ENCODE measurements at places on chromosomes 1 and 21. TPM values are rescaled to one million over a fixed set of nuclear protein-coding genes. Genes with fewer than 3 reads are reported as not detected.

- no peak for ATAC-seq
Observed at GRCh38 chr1:198892065-198892464, 253.2 kb downstream of the PTPRC start.

- ATAC-seq = no peak
Observed at GRCh38 chr1:176379626-176380339, 83.2 kb upstream of the PAPPA2 start.

- no peak for ATAC-seq
Observed at GRCh38 chr1:73860421-73860950, 337.5 kb downstream of the LRRIQ3 start.

DNA sequence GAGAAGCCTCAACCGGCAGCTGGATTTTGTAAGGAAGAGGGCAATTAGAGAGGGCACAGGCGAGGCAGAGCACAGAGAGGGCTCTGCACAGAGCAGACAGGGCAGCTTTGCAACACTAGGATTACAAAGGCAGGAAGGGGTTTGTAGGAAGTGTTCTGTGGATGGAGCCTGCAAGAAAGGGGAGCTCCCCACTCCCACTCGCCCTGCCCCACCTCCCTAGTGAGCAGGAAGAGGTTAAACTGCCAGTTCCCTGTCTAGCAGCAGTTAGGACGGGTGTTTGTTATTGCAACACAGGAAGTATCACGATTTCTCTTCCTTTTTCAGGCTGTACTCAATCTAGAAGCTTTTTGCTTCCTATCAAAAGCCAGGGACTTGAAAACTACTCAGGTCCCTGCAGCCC lies 63.3 kb upstream of the LRRC8D start:
- peak; percentile 50 for ATAC-seq

Gene SYT2
- total RNA-seq = 0.59 TPM

Gene PDE9A
- 23.5 TPM for total RNA-seq

DNA sequence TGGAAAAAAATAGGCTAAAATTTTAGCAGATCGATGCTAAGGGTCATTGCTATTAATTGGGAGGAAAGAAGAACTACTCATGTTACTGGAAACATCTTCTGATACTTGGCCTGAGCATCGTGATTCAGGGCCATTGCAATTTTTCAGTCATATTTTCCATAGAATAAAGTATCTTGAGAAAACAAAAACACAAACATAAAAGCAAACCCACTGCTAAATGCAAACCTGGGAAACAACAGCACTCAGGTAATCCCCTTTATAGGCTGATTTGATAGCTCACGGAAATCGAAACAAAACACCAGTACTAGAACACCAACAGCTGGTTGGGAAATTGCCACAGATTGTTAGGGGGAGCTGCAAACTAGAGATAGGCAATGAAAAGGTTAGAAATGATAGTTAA lies 172.9 kb upstream of the ESRRG start:
- no peak for ATAC-seq

Gene CSMD2
- 0.22 TPM for total RNA-seq

DNA sequence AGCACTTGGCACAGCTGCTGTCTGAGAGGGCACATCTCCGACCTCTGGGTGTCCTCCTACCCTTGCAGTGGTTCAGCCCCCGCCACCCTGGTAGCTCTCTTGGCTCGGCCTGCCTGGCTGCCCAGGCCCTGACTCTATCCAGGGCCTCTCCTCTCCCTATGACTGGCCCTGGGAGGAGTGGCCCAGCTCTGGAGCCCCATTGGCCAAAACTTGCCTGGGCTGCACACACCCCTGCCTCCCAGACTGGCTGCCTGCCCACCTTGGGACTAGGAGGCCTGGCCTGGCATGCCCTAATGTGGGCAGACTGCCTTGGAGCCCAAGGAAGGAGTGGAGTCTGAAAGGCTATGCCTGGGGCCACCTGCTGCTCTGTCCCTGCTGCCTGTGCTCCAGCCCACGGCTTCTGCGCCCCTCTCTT lies 33.6 kb downstream of the ACOT11 start:
- peak; percentile 97 for ATAC-seq

Gene PRAMEF20
- not detected for total RNA-seq

- no peak for ATAC-seq
Observed at GRCh38 chr1:71780681-71781080, 501.7 kb downstream of the NEGR1 start.

Gene TNFAIP8L2
- 7.2 TPM for total RNA-seq

Gene SLC35D1
- 7.7 TPM for total RNA-seq

Gene CRP
- not detected for total RNA-seq

Gene PIGC
- total RNA-seq = 23.3 TPM

- ATAC-seq = no peak
Observed at GRCh38 chr1:230212405-230212936, 145.4 kb downstream of the GALNT2 start.

Gene HAO2
- total RNA-seq = not detected

GRCh38 chr1:7097938-7098592 lies 312.8 kb downstream of the CAMTA1 start:
- no peak for ATAC-seq

DNA sequence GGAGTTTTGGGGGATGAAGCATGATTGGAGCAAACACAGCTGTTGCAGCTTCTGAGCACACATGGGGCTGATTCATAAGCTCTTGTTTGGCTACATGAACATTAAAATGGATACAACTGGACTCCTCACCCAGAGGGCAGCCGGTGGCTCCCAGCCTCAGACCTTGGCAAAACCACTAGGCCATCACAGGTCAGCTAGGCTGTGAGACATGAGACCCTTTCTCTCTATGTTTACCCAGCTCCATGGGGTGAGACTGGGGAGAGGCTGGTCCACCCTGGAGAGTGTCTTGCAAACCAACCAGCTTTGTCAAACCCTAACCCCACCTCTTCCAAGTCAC lies 388.7 kb downstream of the PTPRU start:
- ATAC-seq = no peak

GRCh38 chr1:180486092-180486491 lies 16.3 kb downstream of the ACBD6 start:
- no peak for ATAC-seq

GRCh38 chr1:20069874-20070273 lies at the start of gene PLA2G5:
PLA2G5 (plus strand) TSS chr1:20070194; CDS start chr1:20084831, 14,637 bp downstream.
- peak; percentile 88 for ATAC-seq

- ATAC-seq = no peak
Observed at GRCh38 chr1:234858722-234859121, 248.7 kb upstream of the IRF2BP2 start.

DNA sequence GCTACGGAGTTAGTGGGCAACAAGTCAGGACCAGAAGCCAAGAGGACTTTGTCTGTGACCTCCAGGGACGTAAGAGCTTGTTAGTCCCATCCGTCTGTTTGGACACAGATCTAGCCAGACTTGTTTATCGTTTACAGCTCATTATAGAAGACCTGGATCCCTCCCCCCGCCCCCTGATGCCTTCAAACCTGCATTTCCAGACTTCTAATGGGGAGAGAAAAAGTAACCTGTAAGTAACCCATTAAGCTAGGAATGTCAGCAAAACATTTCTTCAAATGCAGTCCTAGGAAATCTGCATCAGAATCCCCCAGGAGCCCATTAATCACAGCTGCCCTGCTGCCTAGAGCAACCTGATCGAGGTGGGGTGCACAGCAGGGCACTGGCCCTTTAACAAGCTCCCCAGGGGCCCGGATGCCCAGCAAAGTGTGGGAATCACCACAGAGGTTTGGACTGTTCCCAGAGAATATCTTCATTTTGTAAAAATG lies 1.4 kb upstream of the MAD2L2 start:
- ATAC-seq = no peak

Gene PRR9
- total RNA-seq = not detected

DNA sequence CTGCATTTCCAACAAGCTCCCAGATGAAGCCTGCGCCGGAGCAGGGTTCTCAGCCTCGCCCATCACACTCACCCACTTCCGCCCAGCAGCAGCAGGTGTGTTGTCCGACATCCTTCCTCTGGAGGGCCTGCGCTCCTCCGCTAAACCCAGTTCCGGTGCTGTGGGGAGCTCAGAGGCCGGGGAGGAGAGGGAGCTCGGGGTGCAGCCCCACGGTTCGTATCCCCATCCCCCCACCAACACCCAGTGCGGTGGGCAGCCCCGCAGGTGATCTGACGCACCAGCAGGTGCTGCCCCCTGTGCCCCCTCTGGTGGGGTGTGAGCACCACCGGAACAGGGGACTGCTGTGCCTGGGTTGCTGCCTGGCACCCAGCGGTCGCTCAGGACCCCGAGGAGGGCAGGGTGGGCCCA lies 3.4 kb upstream of the PEX10 start:
- no peak for ATAC-seq

GRCh38 chr1:53025034-53025768 lies 36.8 kb upstream of the PODN start:
- peak; percentile 93 for ATAC-seq

DNA sequence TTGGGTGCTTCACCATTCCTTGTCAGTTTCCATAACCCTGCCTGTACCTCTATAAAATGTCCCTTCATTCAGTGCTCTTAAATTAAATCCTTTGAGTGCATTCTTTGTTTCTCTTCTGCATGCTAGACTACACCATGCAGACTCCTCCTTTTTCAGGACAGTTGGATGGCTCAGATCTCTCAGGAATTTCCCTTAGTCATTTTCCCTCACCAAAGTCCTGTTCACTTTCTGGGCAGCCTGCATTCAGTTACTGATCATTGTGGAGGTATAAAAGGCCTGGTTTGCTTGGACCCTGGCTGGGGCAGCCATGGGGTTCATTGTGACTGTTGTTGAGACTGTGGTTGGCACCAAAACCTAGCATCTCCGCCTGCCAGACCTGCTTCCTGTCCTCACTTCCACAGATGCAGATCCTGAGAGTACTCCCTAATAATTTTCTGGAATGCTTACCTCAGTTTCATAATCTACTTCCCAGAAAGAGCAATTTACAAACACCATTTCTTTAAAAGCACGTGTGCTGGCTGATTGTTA lies 88.4 kb downstream of the PDE4B start:
- no peak for ATAC-seq

GRCh38 chr21:35343046-35343819 lies 294.1 kb upstream of the RUNX1 start:
- ATAC-seq = no peak

- no peak for ATAC-seq
Observed at GRCh38 chr1:113787663-113788062, 24.6 kb downstream of the RSBN1 start.

Gene CLEC20A
- not detected for total RNA-seq

- ATAC-seq = no peak
Observed at GRCh38 chr1:197919346-197920066, 2.3 kb downstream of the LHX9 start.

DNA sequence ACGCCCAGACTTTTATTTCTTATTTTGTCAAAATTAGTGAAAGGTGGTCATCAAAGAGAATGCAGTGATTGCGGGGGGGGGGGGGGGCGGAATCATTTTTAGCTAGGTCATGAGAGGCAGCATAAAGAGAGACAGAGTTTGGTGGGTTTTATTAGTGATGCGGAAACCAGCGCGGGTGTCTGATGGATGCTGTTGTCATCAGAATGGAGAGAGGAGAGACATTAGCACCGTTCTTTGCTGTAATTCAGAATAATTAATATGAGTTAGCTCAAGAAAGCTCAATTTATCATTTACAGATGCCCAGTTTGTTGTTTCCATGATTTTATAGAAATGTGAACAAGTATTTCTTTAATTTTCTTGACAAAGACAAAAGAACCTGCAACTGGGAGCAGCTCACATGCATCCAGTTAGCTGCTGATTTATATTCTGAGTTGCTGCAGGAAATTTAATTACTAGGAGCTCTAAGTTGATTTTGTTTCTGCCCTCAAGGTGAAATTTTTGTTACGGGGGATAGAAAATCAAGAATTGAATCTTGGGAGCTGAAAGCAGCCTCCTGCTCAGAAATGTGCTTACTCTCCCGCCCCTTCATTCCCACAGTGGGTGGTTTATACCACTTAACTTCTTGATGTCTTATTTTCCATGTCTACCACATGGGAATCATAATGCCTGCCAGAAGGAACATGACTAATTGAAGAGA lies 133.4 kb upstream of the MAP1LC3C start:
- no peak for ATAC-seq

Gene SELE
- not detected for total RNA-seq

DNA sequence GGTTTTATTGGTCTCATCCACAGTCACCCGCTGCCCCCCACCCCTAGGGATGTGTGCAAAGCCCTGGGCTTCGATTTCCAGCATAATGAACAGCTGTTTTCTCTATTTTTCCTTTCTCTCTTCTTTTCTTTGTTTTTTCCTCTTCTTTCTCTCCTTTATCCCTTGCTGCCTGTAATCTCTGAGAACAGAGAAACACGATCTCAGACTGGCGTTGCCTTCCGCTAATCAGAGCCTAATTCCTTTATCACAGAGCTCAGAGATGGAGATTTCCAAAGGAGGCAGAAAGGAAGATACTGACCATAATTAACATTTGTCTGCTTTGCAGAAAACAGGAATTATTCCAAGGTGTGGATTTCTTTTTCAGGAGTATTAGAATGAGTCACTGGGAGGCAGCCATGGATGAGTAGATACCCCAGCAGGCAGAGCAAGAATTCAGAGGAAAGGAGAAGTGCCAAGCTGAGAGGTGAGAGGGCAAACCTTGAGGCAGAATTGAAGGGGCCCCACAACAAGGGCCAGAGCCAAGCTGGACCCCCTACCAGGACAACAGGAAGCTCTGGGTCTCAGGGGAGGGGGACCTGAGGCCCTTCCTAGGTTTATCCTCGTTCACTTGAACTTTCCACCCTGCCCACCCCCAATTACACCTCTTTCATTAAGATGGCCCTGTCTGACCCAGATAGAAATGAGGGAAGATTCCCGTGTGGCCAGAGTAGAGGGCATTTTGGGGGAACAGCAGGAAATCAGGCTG lies 33.3 kb downstream of the MATN1 start:
- ATAC-seq = no peak

Gene AHDC1
- 21.8 TPM for total RNA-seq

Gene LYPD8
- not detected for total RNA-seq

Gene RBBP5
- total RNA-seq = 14.7 TPM

Gene TBX15
- total RNA-seq = 0.66 TPM

Gene CCDC181
- 2.6 TPM for total RNA-seq

- no peak for ATAC-seq
Observed at GRCh38 chr21:14706712-14707510, 160.8 kb upstream of the SAMSN1 start.

- ATAC-seq = no peak
Observed at GRCh38 chr1:217968085-217968484, 317.0 kb upstream of the RRP15 start.

Gene CASQ1
- total RNA-seq = 3.0 TPM
